ENCODE measurements at places on chromosomes 6 and 20. TPM values are rescaled to one million over a fixed set of nuclear protein-coding genes. Genes with fewer than 3 reads are reported as not detected.
A peak's percentile ranks its signal among the peaks of the same experiment; 100 is the strongest.

DNA sequence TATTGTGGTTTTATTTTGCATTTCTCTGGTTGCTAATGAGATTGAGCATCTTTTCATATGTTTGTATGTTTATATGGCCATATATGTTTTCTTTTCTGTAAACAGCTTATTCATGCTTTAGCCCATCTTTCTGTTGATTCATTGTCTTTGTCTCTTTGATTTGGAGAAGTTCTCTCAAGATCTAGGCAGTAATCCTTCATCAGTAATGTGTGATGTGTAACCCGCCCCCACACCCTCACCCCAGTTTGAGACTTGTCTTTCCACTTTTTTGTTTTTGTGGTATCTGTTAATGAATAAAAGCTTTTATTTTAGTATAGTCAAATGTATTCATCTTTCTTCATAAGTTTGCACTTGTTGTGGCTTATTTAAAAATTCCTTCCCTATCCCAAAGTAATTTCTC, 26.0 kb downstream of the ZC3H12D start:
- DNase-seq, result no peak

DNA sequence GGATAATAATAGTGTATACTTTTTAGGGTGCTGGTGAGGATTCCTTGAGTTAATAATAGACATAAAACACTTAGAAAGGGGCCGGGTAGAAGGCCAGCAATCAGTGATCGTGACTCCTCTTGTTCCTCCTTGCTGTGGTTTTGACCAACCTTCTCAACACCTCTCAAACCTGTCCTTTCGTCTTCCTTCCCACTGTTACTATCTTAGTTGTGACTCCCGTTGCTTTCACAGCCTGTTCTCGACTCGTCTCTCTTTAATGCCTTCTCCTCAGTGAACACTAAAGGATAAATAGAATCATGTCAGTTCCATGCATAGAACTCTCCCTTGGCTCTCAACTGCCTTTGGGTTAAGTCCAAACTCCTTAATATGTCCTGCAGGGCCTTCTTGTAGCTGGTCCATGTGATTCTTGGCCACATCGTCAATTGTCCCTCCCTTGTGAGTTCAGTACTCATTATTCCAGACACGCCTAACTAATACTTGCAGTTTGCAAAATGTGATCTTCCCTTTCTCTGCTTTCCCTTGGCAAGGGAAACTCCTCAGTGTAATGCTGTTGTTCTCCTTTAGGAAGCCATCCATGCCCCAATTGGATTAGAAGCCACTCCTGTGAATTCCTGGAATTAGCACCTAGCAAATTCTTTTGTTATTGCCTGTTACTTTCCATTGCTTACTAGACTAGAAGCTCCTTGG, 164.9 kb downstream of the UTRN start:
- DNase-seq, result no peak

DNA sequence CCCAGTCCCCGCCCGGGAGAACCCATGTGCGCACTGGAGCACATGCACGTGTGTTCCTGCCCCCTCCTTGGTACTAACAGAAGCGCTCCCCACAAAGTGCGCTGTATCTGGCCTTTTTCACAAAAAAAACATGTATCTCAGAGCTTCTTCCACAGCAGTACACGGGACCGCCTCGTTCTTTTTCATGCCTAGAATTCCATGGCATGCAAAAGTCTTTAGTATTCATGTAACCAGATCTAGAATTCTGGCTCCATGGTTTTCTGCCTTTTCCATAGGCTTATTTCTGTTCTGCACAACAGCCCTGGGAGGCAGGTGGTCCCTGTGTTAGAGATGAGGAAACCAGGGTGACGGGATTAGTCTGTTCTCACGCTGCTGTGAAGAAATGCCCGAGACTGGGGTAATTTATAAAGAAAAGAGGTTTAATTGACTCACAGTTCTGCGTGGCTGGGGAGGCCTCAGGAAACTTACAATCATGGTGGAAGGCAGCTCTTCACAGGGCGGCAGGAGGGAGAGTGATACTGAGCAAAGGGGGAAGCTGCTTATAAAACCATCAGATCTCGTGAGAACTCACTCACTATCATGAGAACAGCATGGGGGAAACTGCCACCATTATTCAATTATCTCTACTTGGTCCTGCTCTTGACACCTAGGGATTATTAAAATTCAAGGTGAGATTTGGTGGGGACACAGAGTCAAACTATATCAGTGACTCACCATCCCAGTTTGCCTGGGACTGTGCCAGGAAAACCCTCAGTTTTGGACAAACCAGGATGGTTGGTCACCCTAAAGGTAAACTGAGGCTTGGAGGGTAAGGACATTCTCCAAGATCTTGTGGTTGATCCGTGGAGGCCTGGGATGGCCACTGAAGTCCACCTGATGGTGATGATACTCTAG, 41.0 kb downstream of the C20orf203 start:
- DNase-seq, result no peak

BPIFB4 gene
- polyA plus RNA-seq, result not detected

RAET1L gene
- polyA plus RNA-seq, result not detected

DNA sequence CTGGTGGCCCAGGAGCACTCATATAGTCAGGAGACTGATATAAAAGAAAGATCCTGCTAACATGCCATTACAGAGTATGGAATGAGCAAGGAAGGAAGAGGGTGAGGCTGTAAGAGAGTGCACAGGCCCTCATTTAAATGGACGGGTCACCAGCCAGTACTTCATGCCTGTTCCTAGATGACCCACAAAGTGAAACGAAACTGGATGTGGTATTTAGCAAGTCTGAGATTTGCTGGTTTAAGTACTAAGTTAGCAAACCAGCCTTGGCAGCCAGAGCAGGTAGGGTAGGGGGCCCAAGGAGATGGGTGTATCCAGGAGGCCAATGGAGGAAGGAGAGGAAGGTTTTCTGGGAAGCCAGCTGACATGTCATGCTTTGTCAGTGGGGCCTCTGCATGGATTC, 15.9 kb downstream of the NT5E start:
- no peak for DNase-seq

DDRGK1 gene
- 34.9 TPM for polyA plus RNA-seq

CYP24A1 gene
- 0.07 TPM for polyA plus RNA-seq

ELOVL4 gene
- 0.40 TPM for polyA plus RNA-seq

GRCh38 chr6:155638200-155638599, 182.6 kb upstream of the NOX3 start:
- DNase-seq, result no peak

GRCh38 chr6:156779206-156780094, 2.3 kb downstream of the ARID1B start:
- no peak for DNase-seq

DNA sequence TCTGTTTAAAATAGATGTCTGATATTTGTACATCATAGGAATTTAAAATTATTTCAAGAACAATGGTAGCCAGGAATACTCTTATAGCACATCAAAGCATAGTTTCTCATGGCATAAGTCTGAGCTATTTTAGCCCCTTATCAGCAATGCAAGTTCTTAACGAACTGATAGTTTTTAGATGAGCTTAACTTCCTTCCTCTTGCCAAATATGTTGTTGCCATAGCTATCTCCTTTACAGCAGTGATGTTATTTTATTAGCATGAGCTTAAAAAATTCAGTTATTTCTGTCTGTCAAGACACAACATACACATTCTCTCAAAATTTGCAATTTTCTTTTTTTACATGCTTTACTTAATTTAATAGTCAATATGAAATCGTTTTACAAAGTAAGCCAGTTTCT, 867.2 kb downstream of the PHF3 start:
- DNase-seq, result no peak

GNAS-AS1 gene
- 0.42 TPM for polyA plus RNA-seq

DNA sequence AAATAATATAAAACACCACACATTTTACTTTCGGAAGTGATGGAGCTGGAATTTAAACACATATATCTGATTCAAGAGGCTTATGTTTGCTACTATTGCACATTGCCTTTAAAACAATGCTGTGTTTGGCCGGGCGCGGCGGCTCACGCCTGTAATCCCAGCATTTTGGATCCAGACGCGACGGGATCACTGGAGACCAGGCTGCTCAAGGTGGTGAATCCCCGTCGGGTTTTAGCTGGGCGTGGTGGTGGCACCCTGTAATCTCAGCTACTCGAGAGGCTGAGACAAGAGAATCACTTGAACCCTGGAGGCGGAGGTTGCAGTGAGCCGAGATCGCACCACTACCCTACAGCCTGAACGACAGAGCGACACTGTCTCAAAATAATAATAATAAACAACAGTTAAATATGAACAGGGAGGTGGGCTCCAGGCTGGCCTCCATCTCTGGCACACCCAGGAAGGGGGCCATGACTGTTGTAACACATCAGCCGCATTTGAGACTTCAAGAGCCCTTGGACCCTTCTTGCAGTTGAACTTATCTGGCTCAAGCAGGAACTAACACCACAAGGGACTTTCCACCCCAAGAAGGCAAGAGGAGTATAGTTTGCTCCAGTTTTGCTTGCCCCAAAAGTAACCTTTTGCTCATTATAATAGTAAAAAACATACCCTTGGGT, 127.1 kb upstream of the ZNF184 start:
- no peak for DNase-seq

DNA sequence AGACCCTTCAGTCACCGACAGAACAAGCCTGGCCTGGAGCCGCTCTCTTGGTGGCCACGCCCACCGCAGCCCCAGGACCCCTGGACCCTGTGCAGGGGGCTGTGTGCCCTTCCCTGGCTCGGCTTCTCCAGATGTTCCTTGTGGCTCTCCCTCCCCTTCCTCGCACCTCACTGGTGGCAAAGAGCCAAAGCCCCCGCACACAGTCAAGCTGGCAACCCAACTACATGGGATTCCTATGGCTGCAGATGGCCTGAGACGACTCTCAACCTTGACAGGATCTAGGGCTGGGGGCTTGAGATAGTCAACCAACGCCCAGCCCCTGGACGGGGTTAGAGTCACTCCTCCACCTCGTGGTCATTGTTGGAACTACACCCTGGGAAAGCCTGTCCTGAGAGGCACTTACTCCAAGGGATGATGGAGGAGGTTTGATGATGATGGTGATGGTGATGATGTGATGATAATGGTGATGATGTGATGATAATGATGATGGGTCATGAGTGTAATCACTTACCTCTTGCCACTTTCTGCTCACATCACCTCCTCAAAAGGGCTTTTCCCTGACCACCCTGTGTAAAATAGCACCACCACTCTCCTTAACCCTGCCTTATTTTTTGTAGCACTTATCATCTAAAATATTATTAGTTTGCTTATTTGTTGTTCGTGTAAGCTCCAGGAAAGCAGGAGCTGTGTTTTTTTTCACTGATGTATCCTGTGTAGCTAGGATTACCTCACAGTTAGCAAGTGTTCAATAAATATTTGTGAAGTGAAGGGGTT, 278.4 kb downstream of the LRFN2 start:
- no peak for DNase-seq

- peak; percentile 65 for DNase-seq
Measured at GRCh38 chr6:28212510-28213212, 12.4 kb upstream of the ZSCAN9 start.

GRCh38 chr6:85802162-85802561, 159.5 kb upstream of the SYNCRIP start:
- DNase-seq, result no peak

Data from BJ (cell line).